ENCODE measurements at places on chromosomes 4 and X.

DNA sequence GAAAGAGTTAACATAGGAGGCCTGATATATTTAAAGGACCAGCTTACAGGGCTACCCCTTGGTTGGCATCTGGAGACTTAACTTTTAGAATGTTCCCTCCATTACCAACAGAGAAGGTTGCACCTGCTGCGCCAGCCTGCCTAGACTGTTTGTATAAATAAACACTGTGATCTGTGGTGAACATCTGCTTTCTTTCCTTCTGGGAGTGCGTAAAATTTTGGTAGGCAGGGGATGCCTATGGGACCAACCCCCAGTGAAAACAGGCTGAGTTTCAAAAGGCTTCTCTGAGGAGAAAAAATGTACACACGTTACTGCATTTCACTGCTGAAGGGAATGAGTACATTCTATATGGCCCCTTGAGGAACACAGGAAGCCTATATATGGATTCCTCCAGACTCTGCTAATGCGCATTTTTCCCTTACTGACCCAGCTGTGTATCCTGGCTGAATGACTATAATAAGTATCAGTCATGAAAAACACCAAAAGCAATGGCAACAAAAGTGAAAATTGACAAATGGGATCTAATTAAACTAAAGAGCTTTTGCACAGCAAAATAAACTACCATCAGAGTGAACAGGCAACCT is 13.8 kb downstream of the CENPC start:
- DNase-seq, result no peak

GRCh38 chr4:14165222-14165920 is 537.8 kb upstream of the BOD1L1 start:
- DNase-seq, result no peak

GRCh38 chr4:15792974-15793373 is 14.8 kb downstream of the CD38 start:
- DNase-seq, result no peak

GRCh38 chrX:107562482-107562881 is 65.8 kb upstream of the PRPS1 start:
- no peak for DNase-seq

- DNase-seq, result no peak
Observed at GRCh38 chr4:82811838-82812341, 13.3 kb upstream of the SCD5 start.

DNA sequence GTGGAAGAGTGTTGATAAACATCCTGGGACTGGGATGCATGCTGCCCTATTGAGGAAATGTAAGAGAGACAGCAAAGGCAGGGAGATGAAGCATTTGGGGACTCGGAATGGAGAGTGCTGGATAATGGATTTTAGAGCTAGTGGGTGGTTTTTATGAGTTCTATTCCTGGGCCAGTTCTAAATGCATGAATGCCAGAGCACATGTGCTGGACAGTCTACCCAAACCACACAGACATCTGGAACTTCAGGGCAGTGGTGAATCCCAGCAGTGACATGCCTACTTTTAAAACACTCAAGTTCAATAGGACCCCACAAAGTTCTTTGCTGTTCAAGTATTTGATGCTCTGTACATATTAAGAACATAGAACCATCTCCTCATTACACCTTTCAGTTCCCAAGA is 133.9 kb downstream of the CBR4 start:
- no peak for DNase-seq

- no peak for DNase-seq
Observed at GRCh38 chrX:73262991-73263390, 48.3 kb upstream of the NAP1L2 start.

GRCh38 chr4:146059151-146059550 is 116.4 kb upstream of the LSM6 start:
- DNase-seq, result no peak

DNA sequence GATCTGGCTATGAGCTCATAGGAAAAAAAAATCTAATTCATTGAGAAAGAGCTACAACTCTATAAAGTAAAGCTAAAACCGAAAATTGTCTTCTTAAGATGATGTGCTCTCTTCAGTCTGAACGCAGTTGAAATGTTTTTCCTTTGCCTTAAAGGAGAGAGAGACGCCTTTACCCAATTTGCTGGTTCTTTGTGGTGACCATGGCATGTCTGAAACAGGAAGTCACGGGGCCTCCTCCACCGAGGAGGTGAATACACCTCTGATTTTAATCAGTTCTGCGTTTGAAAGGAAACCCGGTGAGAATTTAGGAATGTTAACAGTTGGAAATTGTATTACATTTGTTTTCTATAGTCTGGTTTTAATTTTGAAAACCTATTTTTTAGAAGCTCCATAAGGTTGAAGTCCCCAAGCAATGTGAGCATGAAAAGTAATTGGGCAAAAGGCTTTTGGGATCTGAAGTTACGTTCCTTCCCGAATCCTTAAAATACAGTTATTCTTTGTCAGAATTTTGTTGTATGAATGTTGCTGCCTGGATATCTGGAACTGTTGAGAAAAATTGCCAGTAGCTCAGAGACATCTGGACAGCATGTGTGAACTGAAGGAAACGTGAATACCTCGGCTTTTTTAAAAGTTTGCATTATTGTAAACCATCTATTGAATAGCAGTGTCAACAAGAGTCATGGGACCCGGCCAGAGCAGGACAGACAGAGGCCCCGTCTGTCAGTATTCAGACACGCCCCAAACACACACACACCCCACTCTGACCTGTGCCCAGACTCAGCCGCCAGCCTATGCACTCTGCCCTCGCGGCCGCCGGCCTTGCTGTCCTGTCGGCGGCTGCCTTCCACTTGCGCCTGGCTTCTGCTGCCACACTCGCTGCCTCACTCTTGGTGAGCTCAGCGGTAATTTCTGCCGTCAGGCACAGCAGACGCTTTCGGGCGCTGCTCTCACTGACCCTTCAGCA is 9.9 kb downstream of the PIGG start:
- no peak for DNase-seq

DNA sequence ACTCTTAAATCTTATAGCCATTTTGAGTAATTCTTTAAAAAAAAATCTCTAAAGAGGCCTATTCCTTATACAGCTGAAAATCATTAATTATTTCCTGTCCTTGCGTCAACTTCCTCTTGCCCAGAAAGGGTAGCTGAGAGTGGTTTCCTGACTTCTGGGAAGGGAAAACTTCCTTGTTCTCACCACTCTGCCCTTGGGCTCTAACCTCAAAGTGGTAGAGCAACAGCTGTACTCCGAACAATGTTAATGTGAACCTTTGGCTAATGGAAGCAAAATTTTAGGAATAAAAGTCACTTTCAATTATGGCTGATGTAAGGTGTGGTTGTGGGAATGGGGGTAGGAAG is 15.3 kb downstream of the KLHL2 start:
- DNase-seq, result no peak

DNA sequence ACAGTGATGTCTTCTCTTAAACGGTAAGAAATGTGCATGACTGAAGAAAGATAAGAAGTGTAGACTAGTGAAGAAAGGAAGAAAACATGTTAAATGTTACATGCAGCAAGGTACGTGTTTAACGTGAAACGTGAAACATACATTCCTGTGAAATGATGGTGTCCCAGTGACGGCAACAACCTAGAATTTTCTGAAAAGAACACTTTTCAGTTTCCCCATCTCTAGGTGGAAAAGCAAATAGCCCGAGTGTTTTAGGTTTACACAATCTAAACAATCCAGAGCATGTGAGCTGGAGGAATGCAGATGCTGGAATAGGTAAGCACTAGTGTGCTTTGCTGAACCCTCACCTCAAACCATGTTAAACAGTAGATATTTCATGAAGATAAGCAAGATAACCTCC is 60.7 kb downstream of the CLNK start:
- DNase-seq, result no peak

DNA sequence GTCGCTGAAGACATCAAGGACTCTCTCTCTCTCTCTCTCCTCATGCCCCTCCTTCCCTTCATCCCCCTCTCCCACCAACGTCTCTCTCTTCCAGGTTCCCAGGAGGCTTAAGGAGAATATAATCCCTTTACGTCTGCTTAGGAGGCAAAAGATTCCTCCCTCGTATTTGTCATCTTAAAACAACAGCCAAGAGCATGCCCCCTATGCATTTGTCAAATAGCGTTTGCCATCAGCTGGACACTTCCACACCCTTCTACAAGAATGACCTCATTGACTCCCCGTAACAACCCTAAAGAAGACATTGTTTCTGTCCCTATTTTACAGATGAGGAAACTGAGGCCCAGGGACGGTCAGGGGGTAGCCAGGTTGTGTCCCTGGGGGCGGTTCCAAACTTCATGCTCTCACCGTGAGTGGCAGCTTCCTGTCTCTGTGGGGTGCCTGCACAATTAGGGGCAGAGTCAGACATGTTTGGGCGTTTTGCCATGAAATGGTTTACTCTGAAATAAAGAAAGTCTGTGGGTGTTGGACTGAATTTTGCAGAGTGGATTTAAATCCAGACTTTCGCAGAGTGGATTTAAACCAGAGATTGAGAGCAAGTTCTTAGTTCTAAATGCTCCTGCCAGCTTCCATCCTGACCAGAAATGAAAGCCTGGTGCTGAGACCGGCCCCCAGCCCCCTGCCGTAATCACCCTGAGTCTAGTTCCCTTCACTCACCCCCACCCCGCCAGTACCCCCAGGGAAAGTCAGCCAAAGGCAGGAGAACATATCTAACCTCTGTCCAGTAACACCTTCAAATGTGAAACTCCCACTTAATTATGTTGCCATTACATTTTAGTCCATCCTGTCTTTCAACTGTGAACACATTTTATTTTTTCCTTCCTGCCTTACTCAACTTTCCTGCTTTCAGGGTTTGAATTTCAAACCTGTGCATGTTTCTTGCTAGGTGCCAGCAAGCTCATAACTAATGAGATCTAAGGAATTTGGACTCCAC is 44.3 kb upstream of the TBL1X start:
- no peak for DNase-seq

DNA sequence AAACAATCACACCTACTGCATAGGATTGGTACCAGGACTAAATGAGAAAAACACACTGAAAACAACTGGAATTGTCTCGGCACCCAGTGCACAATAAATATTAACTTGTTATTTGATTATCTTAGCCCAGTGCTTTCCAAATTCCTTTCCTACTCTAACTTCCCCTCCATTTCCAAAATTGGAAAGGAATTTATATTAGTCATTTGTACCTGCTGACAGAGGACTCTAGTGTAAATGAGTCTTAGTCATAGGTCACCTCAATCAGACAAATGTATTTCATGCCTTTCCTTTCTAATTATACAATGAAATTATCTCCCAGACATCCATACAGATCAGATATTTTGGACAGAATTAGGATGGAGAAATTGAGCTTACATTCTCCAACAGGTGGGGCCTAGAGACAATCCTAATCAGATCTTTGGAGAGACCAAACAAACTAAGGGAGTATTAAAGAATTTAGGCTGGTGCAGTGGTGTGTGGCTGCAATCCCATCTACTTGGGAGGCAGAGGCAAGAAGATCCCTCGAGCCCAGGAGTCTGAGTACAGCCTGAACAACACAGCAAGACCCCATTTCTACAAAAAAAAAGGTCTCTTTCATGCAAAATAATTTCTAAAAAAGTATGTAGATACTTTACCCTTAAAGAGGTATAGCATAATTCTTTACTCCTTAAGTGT is 10.1 kb downstream of the SH3D19 start:
- DNase-seq, result no peak

- no peak for DNase-seq
Observed at GRCh38 chr4:120055162-120055561, 11.5 kb downstream of the MAD2L1 start.

DNA sequence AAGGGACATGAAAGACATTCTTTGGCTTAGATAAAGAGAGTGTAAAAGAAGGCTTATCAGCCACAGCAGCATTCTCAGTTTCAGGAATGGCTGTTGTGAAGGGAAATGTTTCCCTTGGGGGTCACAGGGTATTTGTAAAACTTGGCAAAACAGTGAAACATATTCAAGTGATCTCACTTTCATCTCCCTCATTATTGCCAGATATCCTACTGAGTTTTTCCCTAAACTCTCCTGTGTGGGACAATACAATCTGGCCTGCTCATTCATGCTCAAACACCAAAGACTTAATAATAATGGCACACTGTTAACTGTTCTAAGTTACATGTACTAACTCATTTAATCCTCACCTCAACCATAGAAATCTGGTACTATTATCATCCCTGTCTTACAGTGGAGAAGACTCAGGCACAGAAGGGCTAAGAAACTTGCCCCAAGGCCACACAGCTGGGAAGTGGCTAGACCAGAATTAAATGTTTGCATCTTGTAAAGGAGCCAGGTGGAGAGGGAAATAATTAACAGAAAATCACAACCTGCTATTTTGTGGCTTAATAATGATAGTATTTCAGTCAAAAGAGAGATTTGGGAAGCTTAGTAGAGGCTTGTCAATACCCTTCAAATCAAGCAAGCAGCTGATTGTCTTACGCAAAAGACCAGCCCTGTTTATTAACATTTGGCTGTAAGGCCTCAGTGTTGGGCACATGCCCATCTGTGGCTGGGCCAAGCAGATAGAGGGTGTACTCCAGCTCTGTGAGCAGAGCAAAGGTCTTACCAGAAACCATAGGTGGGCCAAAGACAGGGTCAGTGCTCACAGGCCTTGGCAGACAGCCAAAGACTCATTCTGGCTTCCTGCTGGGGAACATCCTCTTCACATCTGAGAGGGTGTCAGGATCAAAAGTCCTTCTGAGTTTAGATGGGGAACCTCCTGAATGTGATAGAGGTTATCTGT is 17.3 kb downstream of the SMPX start:
- DNase-seq, result no peak

DNA sequence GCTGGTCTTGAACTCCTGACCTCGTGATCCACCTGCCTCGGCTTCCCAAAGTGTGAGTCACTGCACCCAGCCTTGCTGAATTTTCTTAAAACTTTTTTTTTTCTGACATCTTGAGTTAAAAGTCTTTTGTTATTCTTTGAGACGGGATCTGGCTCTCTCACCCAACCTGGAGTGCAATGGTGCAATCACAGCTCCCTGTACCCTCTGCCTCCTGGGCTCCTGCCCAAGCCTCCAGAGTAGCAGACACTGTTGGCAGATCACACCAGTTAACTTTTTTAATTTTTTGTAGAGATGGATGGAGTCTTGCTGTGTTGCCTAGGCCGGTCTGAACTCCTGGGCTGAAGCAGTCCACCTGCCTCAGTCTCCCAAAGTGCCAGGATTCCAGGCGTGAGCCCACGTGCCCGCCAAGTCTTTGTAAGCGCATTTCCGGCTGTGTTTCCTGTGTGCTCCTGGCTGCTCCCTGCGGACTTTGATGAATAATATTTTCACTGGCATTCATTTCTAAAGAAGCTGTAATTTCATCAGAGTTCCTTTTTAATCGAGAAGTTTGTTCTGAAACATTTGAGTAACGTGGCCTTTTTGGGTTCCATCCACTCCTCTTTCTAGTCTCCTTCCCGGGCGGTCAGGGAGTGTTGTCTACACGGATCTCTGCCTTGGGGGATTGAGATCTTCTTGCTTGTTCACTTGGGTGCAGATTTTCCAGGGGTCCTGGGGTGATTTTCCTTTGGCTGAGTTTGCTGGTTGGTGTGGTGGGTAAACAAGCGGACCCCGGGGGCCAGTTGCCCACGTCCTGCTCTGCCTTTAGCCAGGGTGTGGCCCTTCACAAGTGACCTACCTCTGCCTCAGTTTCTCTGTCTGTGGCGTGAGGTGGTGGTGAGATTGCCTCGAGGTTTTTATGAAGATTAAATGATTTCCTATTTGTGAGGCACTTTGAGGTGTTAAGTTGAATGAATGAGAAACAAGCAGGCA is 44.4 kb downstream of the PCGF3 start:
- no peak for DNase-seq

All from SW 1271 (cell line).